ENCODE measurements at places on chromosomes 2 and 18.

- DNase-seq = no peak
Observed at GRCh38 chr2:232757905-232758304, 18.5 kb downstream of the KCNJ13 start.

DNA sequence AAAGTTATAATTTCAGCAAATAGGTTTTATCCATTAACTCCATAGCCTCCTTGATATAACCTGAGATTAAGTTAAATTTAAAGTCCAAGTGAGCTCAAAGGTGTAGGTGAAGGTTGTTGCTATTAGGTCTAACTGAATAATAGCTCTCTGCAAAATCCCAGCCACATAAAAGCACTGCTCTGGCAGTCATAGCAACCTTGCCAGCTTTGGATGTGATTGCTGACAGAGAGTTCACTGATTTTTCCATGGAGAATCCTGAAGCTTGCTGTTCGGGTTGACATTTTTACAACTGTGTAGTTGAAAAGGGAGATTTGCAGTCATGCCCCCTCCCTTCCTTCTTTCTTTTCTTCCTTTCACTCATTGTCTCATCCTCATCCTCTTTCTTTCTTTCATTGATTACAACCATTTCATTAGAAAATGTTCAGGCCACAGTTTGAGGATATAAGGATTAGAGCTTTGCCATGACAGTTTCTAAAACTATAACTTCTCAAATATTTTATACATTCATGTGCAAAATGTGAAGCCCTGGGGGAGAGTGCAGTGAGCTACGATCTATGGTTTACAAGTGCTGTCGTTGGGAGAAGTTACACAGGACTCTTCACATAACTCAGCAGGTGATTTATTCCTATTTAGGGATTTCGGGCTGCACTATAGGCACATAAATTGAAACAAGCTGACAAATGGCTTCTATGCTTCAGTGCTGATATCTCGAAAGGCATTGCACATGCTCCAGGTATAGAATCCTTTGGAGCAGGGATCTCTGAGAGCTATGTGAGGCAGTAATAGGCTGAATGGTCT is 193.8 kb downstream of the LRRTM4 start:
- no peak for DNase-seq

- no peak for DNase-seq
Observed at GRCh38 chr18:32582455-32582854, 111.8 kb upstream of the GAREM1 start.

- no peak for DNase-seq
Observed at GRCh38 chr2:236512267-236512666, 57.4 kb upstream of the ACKR3 start.

DNA sequence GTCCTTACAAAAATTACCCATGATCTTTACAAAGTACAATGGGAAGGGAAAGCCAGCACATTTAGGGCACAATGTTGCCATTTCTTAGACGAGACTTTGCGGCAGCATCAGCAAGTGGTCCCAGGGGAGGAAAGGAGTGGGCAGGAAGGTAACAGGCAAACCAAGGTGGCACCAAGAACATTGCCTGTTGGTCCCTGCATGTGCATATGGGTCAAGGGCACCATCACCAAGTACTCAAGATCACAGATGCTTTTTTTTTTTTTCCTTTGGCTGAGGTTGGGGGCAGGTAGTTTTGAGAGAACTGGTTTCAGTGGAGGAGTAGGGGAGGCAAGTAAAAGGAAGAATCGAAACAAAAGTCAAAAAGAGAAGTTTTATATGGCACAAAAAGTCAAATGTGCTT is 752 bp upstream of the CYTIP start:
- DNase-seq = no peak

GRCh38 chr2:165467921-165468320 is 1.6 kb upstream of the CSRNP3 start:
- DNase-seq = no peak

- DNase-seq = peak; percentile 46
Observed at GRCh38 chr2:196925768-196926561, 542 bp downstream of the PGAP1 start.

- no peak for DNase-seq
Observed at GRCh38 chr2:120750488-120751210, 15.0 kb downstream of the GLI2 start.

DNA sequence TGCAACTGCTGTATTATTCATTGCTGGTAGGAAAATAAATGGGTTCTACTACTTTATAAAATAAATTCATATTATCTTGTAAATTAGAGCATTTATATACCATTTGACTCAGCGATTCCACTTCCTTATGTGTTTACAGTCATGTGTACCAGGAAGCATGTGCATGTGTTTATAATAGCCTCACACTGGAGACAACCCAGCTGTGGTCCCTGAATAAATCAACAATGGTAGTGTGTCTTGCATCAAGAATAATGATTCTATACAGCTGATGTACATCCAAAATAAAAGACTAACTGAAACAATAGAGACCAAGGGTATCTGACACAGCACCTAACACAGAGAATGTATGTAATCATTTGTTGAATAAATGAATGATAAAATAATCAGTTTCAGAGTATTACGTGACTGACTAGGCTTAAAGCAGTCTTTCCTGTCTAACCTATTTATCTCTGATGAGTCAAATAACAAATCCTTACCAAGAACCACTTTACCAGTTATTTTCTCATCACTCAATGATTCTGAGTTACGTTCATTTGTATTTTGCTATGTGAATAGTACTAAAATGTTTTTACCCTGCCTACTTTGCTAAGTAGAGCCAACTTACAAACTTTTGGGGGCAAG is 216.8 kb downstream of the UBE2E3 start:
- DNase-seq = no peak

GRCh38 chr2:19664646-19665045 is 237.1 kb downstream of the TTC32 start:
- DNase-seq = no peak

GRCh38 chr2:85703329-85703728 is 9.2 kb downstream of the GNLY start:
- no peak for DNase-seq

DNA sequence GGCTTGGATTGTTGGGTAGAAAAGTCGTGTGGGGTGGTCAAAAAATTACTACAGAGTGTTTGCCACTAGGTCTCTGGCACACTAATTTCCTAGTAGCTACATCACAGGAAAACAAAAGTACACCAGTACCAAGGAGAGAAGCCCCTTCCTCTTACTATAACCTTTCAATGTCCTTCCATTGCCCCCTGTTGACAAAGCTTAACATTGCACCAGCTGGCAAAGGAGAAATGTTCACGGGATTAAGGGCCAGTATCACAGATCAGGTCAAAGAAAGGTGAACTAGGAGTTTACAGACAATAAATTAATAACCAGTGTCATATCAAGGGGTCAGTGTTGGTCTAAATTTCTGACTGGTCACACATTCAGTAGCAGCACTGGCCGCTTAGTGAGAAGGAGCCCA is 1139.6 kb upstream of the FAM98A start:
- no peak for DNase-seq

DNA sequence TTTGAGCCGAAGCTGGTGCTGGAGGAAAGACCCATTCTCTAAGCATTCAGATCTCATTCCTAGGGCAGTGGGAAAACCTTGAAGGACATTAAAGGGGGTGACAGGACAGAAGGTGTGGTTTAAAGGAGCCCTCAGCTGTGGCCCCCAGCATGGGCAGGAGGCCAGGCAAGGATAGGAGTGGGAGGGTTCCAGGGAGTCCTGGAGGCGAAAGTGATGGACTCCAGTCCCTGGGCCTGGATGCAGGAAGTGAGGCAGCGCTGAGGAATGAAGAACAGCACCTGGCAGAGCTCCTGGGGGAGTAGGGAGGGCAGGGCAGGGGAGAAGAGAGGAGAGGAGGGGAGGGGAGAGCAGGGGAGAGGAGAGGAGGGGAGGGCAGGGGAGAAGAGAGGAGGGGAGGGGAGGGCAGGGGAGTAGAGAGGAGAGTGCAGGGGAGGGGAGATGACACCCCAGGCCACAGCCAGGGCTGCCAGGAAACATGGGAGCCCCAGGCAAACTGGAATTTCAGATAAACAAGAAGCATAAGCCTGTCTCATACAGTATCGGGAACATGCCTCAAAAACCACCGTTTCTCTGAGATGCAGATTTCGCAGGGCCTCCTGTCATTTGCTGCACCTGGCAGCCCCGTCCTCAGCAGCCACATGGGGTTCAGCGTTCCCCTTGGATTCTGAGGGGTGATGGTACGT is 5.7 kb downstream of the RAMP1 start:
- DNase-seq = no peak

DNA sequence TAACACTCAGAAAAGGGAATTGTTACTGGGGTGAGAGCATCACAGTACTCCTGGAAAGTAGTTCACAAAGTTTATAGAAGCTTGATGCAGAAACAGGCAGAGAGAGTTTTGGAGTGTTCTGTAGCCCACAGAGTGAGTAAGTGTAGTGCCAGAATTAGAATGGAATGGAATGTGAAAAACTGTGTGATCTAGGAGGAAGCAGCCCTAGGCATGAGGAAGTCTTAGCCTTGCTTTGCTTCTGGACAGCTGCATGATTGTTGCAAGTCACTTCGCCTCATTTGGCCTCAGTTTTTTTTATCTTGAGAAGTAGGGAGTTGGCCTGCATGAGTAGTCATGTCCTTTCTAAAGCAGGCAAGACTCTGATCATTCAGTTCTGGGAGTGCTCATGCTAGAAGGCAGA is 10.9 kb downstream of the SERPINB12 start:
- no peak for DNase-seq

GRCh38 chr2:113291191-113291590 is 12.5 kb upstream of the PAX8 start:
- DNase-seq = no peak

DNA sequence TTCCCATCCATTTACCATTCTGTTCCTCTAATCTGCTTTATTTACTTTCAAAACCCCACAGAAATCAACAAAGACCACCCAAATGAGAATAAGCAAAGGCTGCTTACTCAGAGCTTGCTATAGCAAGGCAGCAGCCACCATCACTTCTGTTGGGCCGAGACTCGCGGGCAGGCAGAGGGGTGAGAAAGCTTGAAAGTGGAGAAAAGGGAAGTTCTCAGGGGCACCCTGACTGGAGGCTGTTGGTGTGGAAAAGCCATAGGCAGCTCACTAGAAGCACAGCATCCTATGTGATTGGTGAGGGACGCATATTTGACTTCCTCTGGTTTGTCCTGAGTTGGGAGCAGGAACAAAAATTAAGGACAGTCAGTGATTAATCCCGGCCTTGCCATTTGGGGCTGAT is 269.7 kb upstream of the THSD7B start:
- DNase-seq = no peak

DNA sequence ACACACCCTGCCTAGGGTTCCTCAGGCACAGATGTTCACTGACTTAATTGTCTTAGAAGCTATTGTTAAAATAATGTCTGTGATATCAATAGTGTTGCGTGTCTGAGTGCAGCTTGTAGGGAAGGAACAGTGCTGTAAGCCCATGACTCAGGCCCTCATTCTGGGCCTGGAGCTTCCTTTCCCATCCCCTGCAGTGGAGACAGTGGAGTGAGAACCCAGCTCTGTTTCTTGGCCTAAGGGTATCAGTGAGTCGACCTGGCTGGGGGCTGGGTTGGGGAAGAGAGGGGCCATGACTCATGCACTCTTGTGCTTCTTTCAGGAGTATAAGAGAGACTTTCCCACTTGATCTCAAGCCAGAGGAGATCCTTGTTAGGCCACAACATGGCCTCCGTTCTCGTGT is 106.8 kb downstream of the HRH4 start:
- no peak for DNase-seq

- DNase-seq = no peak
Observed at GRCh38 chr2:80624062-80624461, 319.5 kb upstream of the LRRTM1 start.

DNA sequence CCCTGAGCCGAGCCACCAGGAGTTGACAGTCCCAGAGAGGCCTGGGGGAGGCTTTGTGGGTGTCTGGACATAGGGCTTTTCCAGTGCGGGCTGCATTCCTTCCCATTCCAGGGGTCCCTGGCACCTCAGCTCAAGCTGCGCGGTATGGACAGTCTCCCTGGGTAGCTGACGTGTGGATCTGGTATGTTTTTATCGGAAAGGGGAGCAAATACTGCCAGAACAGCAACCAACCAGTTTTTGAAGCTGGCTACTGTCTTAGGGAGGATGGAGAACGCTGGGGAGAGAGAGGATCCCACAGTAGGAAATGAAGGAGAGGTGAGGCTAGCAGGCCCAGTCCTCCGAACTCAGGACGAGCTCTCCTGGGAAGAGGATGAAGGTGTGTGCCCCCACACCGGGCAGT is 103.8 kb upstream of the APCDD1 start:
- DNase-seq = no peak

GRCh38 chr2:105675841-105676240 is 68.9 kb upstream of the NCK2 start:
- DNase-seq = no peak

DNA sequence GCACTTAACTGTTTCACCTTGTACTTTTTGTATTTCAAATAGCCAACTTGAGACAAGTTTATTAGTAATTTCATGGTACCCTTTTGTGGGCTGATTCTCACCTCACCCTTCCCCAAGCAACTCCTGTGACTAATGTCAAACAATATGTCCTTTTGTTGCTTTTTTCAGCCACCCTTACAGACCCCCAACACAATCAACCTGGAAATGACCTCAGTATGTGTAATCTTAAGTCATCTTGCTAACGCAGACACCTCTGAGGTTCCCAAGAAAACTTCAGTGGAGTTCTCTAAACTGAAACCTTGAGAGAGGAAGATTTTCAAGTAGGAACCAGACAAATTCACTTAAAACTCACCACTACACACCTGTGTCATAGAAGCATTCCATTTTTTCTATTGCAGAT is 69.5 kb downstream of the KYNU start:
- no peak for DNase-seq

DNA sequence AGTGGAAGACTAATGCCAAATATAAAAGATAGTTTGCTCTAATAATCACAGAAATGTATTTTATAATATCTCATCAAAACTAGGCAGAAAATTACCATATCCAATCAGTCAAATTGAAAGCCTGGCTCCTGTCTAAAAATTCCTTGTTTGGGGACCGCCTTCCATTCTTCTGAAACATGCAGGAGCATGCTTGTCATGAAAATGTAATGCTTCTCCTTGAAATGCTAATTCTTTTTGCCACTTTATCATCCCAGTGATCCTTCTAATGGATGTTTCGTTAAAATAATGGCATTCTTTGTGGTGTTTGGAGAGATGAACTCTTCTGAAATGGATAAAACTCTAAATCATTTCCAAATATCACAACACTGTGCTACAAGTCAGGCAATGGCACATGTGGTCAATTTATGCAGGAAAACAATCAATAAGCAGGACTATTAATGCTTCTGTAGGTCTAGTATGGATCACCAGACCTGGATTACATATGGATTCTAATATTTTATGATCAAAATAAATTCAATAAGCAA is 1039.1 kb upstream of the NXPH2 start:
- DNase-seq = no peak

- DNase-seq = no peak
Observed at GRCh38 chr18:50177294-50177992, 17.5 kb downstream of the MYO5B start.
